ENCODE measurements at places on chromosomes 5 and 9. TPM values are rescaled to one million over a fixed set of nuclear protein-coding genes. Genes with fewer than 3 reads are reported as not detected.

Gene MAMDC2
- total RNA-seq = 11.8 TPM

Gene C5orf24
- total RNA-seq = 42.8 TPM

Gene GALNT10
- 6.9 TPM for total RNA-seq

Gene SPATA31E1
- total RNA-seq = not detected

Gene SLC6A7
- total RNA-seq = not detected

Gene DNAJC21
- total RNA-seq = 31.1 TPM

Gene PCDHGB6
- total RNA-seq = 5.6 TPM

Gene HEXB
- total RNA-seq = 63.8 TPM

Gene CXCL14
- 288 TPM for total RNA-seq

All from skin of body (tissue), 3 donors.